Urothelium cell line (cell line): ENCODE measurements at places on chromosomes 13 and 19.

- DNase-seq, result no peak
These were observed 1.6 kb upstream of the SPINT2 start for GRCh38 chr19:38262585-38263268.

GRCh38 chr19:33486407-33486806 lies 35.2 kb downstream of the PEPD start:
- DNase-seq, result no peak

- no peak for DNase-seq
These were observed 54.2 kb downstream of the SERTM1 start for GRCh38 chr13:36728006-36728405.

- no peak for DNase-seq
These were observed 27.6 kb downstream of the SLC6A16 start for GRCh38 chr19:49297403-49297802.

- no peak for DNase-seq
These were observed 25.9 kb upstream of the SPACA7 start for GRCh38 chr13:112350300-112350699.

GRCh38 chr13:33289966-33290365 lies 4.4 kb upstream of the STARD13 start:
- no peak for DNase-seq

GRCh38 chr13:53807251-53807834 lies 778.7 kb downstream of the OLFM4 start:
- DNase-seq, result no peak

GRCh38 chr13:97982286-97982685 lies 28.8 kb downstream of the IPO5 start:
- no peak for DNase-seq

- no peak for DNase-seq
These were observed 9.1 kb downstream of the FRY start for GRCh38 chr13:32040689-32041088.

- DNase-seq, result no peak
These were observed 107.3 kb upstream of the STARD13 start for GRCh38 chr13:33392794-33393405.
